Activated CD4-positive, alpha-beta T cell treated with anti-CD3 and anti-CD28 coated beads, Interleukin-2, amount 10 ng/mL, durations not matched to agents 24 days and 14 days (primary cell): ENCODE measurements at places on chromosomes 16 and 17. TPM values are rescaled to one million over a fixed set of nuclear protein-coding genes. Genes with fewer than 3 reads are reported as not detected.

The KRT36 gene
- not detected in 2 replicates for total RNA-seq

The CPHXL2 gene
- not detected in 2 replicates for total RNA-seq

DNA sequence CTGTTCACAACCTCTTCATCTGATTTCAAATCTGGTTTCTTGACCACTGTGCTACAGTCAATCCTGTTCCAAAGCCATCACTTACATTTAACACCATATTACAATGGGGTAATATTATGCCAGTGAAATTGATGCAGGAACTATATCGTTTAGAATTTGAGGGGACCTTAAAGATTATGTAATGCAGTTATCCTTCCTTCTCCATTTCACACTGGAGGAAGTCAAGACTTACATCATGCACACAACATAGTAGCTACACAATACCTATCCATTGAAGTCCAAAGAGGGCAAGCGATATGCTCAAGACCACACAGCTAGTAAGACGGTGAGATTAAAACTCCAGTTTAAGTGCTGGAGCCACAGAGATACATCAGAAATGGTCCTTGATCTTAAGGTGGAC is 16.8 kb downstream of the NOG start:
- DNase-seq = no peak

- peak; percentile 56 for DNase-seq
Observed at GRCh38 chr16:31696968-31697743, 169.5 kb downstream of the AHSP start.

The OR1A1 gene
- total RNA-seq = not detected in 2 replicates

The TBC1D26 gene
- total RNA-seq = not detected in 2 replicates

GRCh38 chr16:20380782-20381181 is 23.8 kb downstream of the PDILT start:
- DNase-seq = no peak

- DNase-seq = no peak
Observed at GRCh38 chr16:87234601-87235000, 82.6 kb downstream of the C16orf95 start.
